LNCaP clone FGC (cell line): ENCODE measurements at places on chromosomes 13 and 19.

DNA sequence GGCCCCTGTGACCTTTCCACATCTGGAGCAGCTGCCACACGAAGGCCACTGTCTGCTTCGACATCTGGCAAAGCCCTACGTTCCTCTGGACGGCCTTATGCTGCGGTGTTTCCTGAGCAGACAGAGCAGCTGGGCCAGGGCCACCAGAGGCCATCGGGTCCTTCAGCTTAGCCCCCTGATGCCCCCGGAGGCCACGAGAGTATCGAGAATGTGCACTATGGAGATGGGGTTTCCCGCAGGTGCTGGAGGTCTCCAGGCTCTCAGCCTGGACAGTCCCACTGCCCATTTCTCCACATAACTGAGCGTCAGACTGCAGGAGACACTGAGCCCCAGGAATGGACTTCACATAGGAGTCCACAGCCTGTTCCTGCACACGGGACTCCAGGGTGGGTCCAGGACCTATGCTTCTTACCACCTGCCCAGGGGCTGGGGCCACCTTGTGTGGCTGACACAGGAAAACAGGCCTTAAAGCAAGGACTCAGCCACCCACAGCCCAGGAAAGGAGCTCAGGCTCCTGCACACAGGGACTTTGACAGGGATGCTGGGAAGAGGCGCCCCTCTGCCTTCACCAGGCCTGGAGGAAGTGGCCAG lies 80.7 kb downstream of the SLC7A1 start:
- DNase-seq, result no peak

DNA sequence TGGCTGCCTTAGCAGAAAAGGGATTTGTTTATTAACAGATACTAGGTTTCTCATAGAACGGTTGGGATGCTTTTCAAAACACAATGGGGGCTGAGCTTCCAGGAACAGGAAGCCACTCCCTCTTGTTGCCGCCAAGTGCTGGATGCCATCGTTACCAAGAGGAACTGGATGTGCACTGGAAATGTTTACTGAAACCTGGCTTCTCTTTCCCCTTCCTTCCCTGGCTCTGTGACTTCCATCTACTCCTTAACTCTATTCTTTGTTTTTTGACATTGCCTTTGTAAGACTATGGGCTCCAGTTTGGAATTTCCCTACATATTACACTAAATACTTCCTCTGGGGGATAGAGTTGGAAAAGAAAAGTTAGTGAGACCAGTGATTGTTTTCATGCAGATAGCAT lies 11.7 kb upstream of the KL start:
- no peak for DNase-seq

GRCh38 chr19:44582581-44583265 lies 30.6 kb upstream of the IGSF23 start:
- DNase-seq, result no peak

GRCh38 chr13:44713788-44714469 lies 137.8 kb upstream of the TSC22D1 start:
- DNase-seq, result no peak

- peak; percentile 45 for DNase-seq
Observed at GRCh38 chr19:13905634-13906520, at the start of the genes BRME1 and CC2D1A. Gene BRME1, minus strand, starts transcription at chr19:13906117. Its CDS starts 1,225 bp downstream, at chr19:13904892. Gene CC2D1A, plus strand, starts transcription at chr19:13906201. Its CDS starts 241 bp downstream, at chr19:13906442.

- DNase-seq, result no peak
Observed at GRCh38 chr13:44244288-44244687, 129.3 kb upstream of the SERP2 start.

GRCh38 chr13:105991622-105992277 lies 543.7 kb downstream of the EFNB2 start:
- DNase-seq, result peak; percentile 72

DNA sequence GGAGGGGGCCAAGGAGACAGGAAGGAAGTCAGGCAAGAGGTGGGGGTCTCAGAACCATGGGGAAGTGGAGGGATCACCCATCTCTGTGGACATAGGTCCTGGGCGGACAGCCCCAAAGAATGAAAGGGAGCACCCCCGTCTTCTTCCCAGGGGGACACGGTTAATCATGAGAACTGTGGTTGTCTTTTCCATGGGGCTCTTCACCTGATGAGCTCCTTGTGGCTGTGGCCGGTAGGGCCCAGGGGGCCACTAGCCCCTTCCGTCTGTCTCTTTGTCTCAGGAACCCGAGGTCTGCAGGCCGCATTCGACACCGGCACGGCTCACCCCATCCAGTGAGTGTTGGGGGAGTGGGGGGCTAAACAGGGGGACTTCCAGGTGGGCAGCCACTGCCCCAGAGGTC lies 8.6 kb downstream of the PLPPR2 start:
- no peak for DNase-seq

GRCh38 chr19:57560049-57560491 lies 407 bp upstream of the ZNF550 start:
- DNase-seq, result no peak
